Activated CD4-positive, alpha-beta T cell treated with anti-CD3 and anti-CD28 coated beads for 24 hours (primary cell): ENCODE measurements at places on chromosomes 1 and 21.

DNA sequence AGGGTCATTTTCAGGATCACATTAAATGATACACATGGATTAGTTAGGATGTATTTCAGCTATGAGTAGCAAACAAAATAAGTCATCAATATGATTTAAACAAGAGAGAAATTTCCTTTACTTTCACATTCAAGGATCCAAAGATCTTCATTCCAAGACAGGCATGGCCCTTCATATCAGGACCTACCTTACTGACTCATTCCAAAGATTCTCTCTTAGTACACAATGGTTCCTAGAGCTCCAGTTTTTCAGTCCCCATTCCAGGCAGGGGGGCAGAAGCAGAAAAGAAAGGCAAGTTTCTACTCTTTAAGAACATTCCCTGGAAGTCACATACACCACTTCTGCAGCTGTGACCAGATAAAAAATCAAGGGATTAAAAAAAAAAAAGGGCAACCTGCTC, 23.7 kb downstream of the RGS2 start:
- DNase-seq: no peak

GRCh38 chr21:28754127-28754611, 238.5 kb downstream of the LTN1 start:
- DNase-seq: no peak

DNA sequence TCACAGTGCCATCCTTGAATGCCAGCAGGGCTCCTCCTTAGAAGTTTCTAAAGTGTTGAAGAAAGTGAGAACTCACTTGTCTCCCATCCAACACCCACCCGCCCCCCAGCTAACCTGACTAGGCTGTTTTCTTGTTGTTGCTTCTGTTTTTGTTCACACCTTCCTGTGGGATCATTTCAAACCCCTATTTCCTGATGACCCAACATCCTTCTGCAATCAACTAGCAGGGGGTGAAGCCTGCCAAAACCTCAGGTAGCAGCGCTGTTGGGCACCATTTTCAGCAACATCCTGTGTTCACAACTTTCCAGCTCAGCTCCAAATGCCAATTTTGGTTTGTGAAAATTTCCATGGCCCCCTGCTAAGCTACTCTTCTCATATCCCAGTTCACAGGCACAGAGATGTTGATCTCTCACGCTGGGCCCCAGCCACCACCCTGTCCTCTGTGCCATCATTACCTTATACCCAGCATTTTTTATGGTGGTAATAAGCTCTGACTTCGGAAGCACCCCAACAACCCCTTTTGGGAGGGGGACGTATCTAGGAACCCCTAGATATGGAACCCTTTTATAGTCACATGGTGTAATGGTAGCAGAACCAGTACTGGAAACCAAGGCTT, 41.4 kb downstream of the CDC7 start:
- DNase-seq: no peak

DNA sequence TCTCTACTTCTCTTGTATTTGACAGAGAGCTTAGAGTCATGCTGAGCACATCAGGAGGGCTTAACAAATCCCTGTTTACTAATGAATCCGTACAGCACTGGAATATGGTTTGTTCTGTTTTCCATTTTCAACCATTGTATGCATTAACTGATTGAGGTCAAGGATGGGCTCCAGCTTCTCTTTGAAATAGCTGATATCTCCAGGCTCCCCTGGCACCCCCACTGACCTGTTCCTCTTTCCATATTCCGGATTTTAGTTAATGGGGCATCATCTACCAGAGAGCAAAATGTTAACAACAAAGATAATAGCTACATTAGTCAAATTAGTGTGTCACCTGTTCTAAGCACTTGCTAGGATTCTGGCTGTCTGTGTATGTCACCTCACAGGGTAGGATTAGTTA, 57.6 kb downstream of the NENF start:
- DNase-seq: no peak

GRCh38 chr1:56028911-56029310, 550.5 kb downstream of the PLPP3 start:
- no peak for DNase-seq

DNA sequence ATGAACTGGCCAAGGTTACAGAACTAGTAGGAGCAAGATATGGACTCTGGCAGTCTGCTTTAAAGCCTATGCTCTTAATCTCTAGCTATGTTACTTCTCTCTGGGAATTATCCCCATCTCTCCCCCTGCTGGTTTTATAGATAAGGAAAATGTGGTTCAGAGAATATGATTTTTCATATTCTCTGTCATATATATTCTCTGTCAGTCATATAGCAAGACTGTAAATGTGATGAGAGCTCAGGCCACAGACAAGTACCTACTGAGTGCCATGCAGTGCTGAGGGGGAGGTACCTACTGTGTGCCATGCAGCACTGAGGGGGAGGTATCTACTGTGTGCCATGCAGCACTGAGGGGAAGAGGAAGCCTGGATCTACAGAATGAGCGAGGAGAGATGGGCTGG, 220.3 kb upstream of the FGGY start:
- DNase-seq: no peak

DNA sequence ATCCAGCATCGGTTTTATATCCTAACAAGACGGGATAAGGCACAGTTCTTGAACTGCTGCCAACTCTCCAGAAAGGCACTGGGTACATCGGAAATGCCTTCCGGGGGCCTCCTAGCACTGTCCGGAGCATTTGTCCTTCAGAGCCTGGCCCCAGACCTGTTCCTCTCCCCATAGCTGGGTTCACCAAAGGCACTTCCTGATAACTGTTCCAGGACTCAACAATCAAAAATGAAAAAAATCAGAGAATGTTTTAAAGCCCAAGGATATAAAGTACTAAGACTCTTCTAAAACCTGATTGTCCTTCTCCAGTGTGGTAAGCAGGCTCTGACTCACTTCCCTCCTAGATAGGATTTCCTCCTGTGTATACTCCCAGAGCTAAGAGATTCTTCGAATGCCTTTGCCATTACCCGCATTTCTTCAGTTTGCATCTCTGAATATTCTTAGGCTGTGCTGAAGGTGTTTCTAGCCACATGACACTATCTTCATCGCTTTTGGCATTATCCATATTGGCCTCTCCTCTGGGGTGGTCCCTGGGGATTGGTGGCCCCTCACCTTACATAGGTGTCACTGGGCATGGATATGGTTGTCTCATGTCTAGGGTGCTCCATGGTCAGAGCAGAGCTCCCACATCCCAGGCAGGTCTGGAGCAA, 112.9 kb downstream of the ZBTB18 start:
- no peak for DNase-seq

DNA sequence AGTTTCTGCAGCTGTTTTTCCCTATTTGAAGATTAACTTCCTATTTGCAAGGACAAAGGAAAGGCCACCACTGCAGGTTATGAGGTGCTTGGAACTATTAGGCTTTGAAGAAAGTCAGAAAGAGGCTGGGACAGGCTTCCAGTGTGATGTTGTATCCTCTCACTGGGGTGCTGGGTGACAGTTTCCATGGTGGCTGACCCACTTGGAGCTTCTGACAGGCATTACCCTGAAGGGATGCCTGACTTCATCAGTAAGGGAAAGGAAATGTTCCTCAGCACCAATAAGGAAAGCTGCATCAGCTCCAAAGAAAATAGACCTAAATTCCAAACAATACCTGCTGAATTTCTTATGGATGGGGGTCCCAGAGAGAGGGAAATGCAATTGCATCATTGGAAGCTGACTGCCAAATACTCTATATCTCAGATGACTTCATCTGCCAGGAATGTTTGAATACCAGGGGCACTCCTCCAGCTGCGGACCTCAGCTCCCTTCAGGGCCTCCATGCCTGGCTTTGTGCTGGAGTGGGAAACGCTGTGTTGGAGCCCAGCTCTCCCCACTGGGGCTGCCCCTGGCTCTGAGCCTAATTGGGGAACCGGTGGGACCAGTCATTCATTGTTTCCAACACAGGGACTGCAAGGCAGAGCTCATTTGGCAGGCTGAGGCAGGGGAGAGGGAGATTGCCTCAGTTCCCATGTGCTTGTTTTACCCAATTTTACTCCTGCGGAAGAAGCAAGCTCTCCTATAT, 76.6 kb downstream of the RGL1 start:
- no peak for DNase-seq

DNA sequence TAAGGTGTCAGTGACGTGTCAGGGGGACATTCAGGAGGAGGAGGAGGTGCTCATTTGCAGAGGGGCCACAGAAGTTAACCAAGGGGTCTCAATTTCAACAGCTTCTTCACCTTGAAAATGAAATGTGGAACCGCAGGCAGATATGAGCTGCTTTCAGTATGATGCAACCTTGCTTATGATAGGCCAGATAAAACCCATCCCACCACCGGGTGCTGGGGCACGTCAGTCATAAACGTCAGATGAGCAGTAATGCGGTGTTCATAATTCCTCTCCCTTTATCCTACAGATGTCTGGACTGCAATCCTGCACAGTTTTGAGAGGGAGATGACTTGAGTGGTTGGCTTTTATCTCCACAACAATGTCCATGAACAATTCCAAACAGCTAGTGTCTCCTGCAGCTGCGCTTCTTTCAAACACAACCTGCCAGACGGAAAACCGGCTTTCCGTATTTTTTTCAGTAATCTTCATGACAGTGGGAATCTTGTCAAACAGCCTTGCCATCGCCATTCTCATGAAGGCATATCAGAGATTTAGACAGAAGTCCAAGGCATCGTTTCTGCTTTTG, 1.7 kb downstream of the PTGFR start:
- no peak for DNase-seq

- DNase-seq: no peak
These were observed 107.0 kb upstream of the IRF2BP2 start for GRCh38 chr1:234716908-234717375.

GRCh38 chr1:178120088-178120487, 26.2 kb downstream of the RASAL2 start:
- DNase-seq: no peak

DNA sequence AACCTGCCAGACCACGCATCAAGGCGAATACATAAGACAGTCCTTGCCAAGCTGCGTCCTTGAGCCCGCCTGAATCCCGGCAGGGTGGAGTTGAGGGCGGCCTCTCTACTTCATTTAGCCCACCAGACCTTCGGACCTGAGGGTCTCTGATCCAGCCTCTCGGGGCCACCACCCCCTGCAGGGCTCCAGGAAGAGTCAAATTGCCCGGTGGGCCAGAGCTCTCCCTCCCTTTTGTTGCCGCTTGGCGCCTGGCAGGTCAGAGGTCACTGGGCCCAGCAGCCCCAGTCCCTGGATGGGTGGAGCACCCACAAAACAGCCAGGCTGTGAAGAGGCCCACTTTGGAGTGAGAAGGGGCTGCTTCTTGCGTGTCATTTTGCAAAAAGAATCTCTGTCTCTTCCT, 9.0 kb downstream of the GNG4 start:
- DNase-seq: no peak

DNA sequence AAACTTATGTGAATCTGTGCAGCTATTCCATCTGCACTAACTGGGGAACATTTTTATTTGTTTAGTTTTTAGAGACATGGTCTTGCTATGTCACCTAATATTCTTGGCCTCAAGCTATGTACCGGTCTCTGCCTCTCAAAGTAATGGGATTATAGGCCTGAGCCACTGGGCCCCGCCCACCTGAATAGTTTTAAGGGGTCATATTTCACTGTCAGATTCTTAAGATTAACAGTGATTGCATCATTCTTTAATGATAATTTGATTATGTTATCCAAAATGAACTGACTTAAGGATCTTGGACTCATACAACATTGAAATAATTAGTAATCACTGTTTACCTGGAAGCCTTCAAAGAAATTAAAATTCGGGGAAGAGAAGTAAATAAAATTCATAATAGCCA, 12.6 kb upstream of the KLF18 start:
- no peak for DNase-seq

GRCh38 chr1:212518188-212519054, 85.7 kb downstream of the NENF start:
- DNase-seq: no peak

DNA sequence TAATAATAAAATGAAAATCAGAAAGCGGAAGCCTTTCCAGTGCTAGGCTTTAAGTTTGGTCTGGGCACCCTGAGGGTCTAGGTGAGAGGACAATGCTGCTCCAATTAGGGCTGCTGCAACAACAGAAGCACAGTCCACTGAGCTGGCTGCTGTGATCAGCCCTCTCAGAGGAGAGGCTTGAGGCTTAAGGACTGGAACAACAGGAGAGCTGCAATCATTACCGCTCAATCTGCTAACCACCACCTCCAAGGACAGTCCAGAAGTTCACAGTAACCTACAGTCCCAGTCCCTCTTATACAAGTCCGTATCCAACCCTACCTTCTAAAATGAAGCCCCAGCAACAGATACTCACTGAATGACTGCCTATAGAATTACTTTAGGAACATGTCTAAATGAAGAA, 62.1 kb downstream of the USP24 start:
- DNase-seq: no peak

- DNase-seq: no peak
These were observed 68.8 kb downstream of the DDAH1 start for GRCh38 chr1:85396194-85396593.

DNA sequence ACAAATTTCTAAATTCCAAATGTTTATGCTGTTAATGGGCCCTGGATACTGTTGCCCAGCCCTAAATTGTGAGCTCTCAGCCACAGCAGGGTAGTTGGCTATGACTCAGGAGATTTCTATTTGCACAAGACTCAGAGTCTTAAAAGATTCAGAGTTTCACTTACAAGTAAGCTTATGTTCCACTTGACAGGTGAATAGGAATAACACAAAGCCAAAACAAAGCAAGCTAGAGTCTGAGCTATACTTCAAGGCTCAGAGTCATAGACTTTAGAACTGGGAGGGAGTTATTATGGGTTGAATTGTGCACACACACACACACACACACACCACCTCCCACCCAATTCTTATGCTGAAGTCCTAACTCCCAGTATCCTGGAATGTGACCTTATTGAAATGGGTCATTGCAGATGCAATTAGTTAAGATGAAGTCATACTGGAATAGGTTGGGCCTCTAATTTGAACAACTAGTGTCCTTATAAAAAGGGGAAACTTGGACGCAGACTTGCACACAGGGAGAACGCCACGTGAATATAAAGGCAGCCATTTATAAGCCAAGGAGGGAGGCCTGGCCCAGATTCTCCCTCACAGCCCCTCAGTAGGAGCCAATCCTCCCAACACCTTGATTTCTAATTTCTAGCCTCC, 30.2 kb downstream of the PRDX6 start:
- no peak for DNase-seq

DNA sequence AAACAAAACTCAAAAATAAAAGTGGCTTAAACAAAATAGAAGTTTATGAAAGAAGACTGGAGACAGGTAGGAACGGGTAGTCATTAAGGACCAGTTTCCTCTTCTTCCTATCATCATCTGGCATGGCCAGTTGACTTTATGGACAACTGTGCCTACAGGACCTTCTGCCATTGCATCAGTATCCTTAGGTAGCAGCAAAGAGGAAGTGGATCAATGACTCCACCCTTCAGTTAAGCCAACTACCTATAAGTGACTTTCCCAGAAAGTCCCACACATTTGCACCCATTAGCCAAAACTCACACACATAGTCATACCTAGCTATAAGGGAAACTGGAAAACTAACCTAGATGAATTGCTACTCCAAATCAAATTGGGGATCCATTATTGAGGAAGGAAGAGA, 51.7 kb downstream of the RASAL2 start:
- DNase-seq: no peak
